ENCODE measurements at places on chromosomes 7 and 10.

GRCh38 chr7:14988941-14989340 is 86.4 kb upstream of the DGKB start:
- no peak for DNase-seq

- no peak for DNase-seq
These were observed 21.0 kb upstream of the ABI1 start for GRCh38 chr10:26881600-26882331.

- DNase-seq: no peak
These were observed 153.9 kb downstream of the BMPER start for GRCh38 chr7:34059136-34059828.

- DNase-seq: no peak
These were observed 53.7 kb upstream of the ZNF273 start for GRCh38 chr7:64849250-64849923.

DNA sequence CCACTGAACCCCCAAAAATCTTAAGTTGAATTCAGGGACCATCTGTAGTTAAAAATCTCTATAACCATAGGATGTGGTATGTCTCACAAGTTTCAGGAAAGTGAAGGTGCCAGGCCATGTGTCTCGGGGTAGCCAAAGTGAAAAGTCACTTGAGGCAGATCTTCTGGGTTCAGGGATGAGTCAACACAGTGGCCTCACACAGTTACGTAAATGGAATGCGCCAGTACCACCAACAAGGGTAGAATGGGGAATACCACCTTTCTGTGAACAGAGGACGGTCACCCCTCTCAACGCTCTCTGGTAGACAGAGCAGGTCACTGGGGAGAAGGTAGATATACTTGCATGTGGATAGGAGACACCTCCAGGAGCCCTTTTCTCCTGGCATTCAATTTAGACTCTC is 71.4 kb downstream of the ELMO1 start:
- peak; percentile 37 for DNase-seq

GRCh38 chr7:157615101-157615817 is 278.5 kb downstream of the DNAJB6 start:
- DNase-seq: no peak

DNA sequence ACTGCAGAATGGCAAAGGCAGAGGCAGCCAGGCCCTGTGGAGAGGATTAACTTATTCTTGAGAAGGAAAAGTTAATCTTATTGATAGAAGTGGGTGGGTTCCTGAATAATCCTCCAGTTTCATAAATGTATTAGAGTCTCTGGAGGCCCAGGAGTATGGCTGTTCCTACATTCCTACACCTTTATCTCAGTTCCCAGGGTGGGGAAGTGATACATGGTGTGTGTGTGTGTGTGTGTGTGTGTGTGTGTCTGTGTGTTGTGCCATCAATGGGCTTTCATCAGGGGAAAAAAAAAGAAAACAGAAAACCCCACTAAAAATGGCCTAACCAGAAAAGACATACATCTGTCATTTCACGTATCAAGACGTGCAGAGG is 22.0 kb upstream of the GSDME start:
- no peak for DNase-seq

GRCh38 chr10:80599424-80599847 is 61.7 kb downstream of the SH2D4B start:
- DNase-seq: peak; percentile 44

- no peak for DNase-seq
These were observed 64.9 kb upstream of the MYO3A start for GRCh38 chr10:25869067-25869591.

GRCh38 chr10:117217196-117217761 is 20.0 kb downstream of the KCNK18 start:
- DNase-seq: peak; percentile 22

DNA sequence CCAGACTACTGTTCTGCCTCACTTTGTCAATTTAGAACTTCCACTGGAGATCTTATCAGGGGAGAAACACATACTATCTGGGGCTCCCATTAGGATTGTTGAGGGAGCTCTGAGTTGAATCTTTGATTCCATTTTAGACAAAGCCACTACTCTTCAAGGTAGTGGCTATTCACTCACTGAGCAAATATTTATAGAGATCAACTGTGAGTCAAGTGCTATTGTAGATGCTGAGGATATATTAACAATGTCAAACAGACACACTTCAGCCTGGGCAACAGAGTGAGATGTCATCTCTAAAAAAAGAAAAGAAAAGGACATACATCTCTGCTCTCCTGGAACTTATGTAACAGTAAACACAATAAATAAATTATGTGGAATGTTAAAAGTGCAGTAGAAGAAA is 315.3 kb downstream of the PTEN start:
- DNase-seq: no peak

GRCh38 chr7:103987451-103987850 is 2.0 kb downstream of the RELN start:
- DNase-seq: no peak

DNA sequence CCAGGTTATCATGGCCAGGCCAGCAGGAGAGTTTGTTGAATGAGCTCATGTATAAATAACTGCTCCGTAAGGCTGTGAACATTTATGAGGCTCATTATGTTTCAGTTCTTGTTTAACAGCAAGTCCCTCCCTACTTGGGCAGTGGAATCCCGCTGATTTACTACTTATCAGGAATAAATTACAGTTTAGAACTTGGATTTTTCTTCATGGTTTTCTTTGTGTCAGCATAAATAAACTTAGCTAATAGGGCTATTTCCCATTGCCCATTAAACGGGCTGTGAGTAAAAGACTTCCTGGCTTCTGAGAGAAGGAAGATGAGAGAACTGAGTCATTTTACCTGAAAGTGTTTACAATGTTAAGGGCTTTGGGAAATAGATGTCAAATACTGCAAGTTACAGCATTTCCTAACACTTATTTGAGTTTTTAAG is 701.6 kb upstream of the ANKRD30A start:
- DNase-seq: no peak

DNA sequence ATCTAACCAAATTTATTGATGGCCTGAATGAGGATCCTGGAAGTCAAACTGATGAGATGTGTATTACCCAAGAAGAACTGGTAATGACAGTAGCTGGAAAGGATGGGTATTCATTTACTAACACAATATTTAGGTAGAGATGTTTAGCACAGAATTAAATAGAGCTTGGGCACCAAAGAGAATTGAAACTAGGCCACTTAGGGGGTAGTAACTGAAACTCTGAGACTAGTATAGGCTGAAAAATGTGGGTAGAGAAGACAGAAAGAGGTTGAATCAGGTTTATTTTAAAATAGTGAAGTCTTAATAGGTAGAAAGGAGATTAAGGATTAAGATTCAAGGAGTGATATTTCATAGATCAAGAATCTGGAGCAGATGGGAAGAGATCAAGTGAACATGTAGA is 155.8 kb downstream of the MLLT10 start:
- DNase-seq: no peak

- no peak for DNase-seq
These were observed 225.2 kb upstream of the SH2B2 start for GRCh38 chr7:102061354-102061945.

- peak; percentile 47 for DNase-seq
These were observed 10.8 kb downstream of the NEURL1 start for GRCh38 chr10:103504181-103504783.

- no peak for DNase-seq
These were observed 62.1 kb downstream of the FAM185A start for GRCh38 chr7:102810916-102811315.

- no peak for DNase-seq
These were observed 55.9 kb downstream of the ELFN1 start for GRCh38 chr7:1725766-1726630.

- no peak for DNase-seq
These were observed 16.4 kb upstream of the NDUFA5 start for GRCh38 chr7:123573896-123574467.

DNA sequence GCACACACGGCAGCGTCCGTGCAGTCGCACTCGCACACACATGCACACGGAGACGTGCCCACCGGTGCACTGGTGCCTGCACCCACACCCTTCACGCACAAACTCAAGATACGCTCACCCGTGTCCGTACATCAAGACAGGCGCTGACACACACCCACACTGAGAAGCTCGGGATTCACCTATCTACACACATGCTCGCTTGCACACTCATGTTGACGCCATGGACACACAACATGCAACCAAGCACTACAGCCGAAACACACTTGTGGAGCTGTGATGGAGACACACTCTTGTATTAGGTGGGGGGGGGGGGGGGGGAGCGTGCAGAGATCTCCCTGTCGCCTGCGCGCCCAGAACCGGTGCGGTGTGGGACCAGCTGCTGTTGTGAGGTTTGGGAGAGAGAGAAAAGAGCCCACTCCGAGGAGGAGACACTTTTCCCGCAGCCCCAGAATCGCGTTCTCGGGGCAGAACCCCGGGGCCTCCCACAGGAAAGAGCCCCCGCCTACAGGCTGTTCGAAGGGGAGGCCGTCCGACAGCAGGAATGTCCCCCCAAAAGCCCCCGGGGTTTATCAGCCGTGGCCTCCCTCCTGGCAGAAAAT is 605 bp upstream of the NFKB2 start:
- peak; percentile 79 for DNase-seq

- no peak for DNase-seq
These were observed 19.4 kb upstream of the LRRN3 start for GRCh38 chr7:111071556-111071955.

DNA sequence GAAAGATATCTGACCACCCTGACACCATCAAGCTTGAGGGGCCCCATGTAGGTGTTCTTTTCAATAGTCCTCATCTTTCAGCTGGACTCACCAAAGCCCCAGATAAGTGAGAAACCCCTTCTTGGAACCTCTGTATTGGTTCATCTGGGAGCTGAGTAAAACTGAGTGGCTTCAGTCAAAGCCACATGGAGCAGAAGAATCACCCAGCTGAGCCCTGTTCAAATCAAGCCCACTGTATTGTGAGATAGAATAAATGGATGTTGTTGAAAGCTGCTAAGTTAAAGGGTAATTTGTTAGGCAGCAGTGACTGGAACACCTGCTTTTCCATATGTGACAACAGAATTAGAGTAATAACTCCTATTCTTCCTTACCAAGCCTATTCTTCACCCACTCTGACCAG is 64.8 kb upstream of the SDK1 start:
- DNase-seq: no peak

DNA sequence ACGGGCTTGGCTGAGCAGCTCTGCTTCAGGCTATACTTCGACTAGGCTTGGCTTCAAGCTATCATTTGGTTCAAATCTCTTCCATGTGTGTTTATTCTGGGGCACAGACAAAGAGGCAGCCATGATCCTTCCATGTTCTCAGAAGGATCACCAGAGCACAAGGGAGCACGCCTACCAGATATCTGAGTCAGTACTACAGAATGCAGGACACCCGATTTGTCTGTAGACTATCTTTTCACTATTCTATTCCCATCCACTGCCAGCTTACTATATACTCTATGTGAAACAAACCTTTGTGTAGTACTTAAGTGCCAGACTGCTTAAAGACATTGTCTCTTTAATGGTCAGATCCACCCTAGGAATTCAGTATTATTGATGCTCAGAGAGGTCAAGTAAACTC is 35.1 kb downstream of the CH25H start:
- DNase-seq: no peak

DNA sequence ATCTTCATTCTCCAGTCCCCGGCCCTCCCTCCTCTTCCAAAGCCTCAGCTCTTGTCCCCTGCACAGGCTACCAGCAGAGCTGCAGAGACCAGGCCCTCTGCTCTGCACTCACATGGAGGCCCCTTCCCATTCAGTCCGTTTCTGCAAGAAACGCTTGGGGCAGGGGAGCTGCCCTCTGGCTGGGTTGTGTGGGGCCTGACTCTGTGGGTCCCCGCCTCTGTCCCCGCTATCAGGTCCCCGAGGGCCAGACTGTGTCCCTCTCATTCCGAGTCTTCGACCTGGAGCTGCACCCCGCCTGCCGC is 1.5 kb downstream of the PCOLCE start:
- DNase-seq: no peak

DNA sequence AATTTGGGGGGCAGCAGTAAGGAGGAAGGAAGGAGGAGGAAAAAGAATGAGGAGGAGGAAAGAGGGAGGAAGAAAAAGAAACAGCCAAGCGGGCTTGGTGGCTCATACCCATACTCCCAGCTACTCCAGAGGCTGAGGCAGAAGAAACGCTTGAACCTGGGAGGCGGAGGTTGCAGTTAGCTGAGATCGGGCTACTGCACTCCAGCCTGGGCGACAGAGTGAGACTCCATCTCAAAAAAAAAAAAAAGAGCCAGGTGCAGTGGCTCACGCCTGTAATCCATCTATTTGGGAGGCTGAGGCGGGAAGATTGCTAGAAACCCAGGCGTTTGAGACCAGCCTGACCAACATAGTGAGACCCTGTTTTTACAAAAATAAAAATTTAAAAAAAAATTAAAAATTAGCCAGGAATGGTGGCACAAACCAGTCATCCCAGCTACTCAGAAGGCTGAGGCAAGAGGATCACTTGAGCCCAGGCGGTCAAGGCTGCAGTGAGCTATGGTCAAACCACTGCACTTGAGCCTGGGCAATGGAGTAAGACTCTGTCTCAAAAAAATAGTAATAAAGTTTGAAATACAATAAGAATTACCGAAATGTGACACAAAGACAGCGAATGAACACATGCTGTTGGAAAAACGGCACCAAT is 14.1 kb upstream of the CRCP start:
- DNase-seq: no peak

- no peak for DNase-seq
These were observed 29.1 kb downstream of the DPCD start for GRCh38 chr10:101617102-101617823.

- DNase-seq: no peak
These were observed 88.8 kb upstream of the BTBD16 start for GRCh38 chr10:122182308-122182707.

DNA sequence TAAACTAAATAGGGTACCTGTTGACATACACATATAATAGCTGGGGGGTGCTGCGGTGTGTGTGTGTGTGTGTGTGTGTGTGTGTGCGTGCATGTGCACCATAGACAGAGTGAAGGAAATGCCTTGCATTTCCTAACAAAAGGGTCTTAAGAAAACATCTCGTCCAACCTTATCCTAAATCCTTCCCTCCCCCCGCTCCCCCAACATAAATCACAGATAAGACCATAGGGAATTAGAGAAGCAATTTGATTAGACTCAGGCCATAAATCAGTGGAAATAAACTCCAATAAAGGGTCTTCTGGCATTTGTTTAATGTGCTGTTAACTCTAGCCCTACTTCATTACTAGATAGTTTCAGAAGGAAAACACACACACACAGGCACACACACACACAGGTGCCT is 148.5 kb downstream of the PPP1R17 start:
- DNase-seq: no peak

- no peak for DNase-seq
These were observed 6.0 kb downstream of the SPRN start for GRCh38 chr10:133418289-133418993.

DNA sequence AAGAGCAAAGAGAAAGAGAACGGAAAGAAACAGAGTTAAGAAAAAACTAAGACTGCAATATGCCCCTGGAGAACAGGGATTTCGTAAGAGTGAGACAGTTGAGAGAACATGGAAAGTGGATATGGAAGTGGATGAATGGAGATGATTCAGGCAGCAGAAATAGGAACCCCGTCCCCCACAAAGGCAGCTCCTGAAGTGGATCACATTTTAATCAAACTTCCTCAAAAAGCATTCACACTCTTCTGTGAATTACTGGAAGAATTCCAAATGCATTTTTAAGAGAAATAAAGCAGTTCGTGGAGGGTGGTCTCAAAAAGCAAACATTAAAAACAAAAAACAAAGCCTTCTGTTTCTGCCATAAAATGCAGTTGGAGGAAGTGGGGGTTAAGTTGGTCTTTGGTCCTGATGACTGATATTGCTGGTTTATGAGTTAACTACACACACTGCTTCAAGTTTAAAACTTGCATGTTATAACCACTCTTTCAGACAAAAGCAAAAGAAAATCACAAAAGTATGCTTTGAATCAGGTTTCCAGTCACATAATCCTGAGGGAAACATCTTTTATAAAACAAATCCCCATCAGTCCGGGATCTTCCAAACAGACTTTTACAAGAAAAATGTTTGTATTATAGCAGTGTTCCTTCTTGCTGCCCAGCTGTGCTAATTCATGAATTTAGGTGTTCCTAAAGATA is 214.3 kb downstream of the FANK1 start:
- DNase-seq: no peak
